SJSA1 (cell line): ENCODE measurements at places on chromosomes 5 and 9. TPM values are rescaled to one million over a fixed set of nuclear protein-coding genes. Genes with fewer than 3 reads are reported as not detected.

- H3K36me3 ChIP-seq, result no peaks in the 10 kb centered on the region
- DNase-seq, result no peak
- H3K4me1 ChIP-seq, result peaks cover 10% of the 10 kb centered on the region
- H3K27ac ChIP-seq, result no peak overlapping the region
- H3K4me3 ChIP-seq, result no peak overlapping the region
Measured at GRCh38 chr5:55484531-55484930, 50.2 kb downstream of the PLPP1 start.

The PDE6A gene
- total RNA-seq, result 0.05 TPM in 1 of 2 replicates, not detected in the other

- no peak for DNase-seq
- H3K4me1 ChIP-seq, result peaks cover 13% of the 10 kb centered on the region
- no peaks in the 10 kb centered on the region for H3K27me3 ChIP-seq
- no peak overlapping the region for H3K4me3 ChIP-seq
- peaks cover 79% of the 10 kb centered on the region for H3K36me3 ChIP-seq
Measured at GRCh38 chr5:149543361-149544027, 7.7 kb downstream of the CSNK1A1 start.

The MEGF10 gene
- 0.03 and 0.09 TPM in 2 replicates for total RNA-seq
